Occipital lobe (tissue), 3 donors: ENCODE measurements at places on chromosomes 11 and 22.

DNA sequence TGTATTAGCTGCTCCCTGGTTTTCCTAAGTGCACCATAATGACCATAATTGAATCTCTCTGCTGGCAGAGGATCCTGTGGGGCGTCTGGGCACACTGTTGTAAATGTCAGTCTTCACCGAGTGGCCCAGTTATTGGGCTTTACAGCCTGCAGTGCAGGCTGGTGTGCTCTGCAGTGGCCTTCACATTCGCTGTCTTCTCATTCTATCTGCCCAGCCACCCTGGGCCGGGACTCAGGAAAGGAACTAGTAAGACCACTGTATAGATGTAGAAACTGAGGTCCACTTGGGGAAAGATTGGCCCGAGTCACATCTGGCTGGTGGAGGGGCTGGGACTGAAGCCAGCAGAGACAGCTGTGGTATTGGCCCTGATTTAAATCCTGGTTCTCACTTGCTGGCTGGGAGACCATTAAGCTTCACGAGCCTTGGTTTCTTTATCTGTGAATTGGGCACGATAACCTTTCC lies 49.3 kb downstream of the TSPAN18 start:
- DNase-seq = no peak

DNA sequence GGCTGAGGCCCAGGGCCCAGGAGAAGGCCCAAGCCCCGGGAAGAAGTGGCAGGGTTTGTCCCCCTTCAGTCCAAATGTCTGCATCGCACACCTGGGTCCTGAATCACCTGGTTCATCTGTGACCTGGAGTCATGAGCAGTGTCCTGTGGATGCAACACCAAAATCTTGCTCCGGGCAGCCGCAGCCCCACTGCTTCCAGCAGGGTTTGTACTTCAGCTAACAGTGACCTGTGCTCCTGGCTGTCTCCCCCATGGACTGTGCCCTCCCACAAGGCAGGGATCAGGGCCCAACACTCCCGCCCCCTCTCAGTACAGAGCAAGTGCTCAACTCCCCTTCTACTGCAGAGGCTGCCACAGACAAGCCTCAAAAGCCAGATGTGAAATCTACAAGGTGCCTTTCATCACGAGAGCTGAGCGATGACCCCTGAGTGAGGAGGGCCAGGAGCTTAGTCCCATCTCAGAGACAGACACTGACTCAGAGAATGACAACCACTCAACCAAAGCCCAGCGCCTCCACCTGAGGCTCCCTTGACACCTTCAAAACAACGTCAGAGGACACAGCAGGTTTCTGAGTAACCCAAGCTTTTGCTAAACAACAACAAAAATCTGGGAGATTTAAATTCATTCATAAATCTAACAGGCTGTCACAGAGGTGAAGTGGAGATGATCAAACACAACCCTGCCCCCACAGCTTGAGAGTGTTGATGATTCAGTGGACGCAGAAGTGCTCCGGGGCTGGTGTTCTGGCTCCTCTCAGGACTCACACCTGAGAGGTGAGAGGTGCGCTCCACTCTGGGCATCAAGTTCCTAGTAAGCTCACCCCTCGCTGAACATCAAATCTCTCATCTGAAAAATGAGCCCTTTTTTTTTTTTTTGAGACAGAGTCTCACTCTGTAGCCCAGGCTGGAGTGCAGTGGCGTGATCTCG lies 3.4 kb downstream of the KIAA0930 start:
- DNase-seq = no peak

DNA sequence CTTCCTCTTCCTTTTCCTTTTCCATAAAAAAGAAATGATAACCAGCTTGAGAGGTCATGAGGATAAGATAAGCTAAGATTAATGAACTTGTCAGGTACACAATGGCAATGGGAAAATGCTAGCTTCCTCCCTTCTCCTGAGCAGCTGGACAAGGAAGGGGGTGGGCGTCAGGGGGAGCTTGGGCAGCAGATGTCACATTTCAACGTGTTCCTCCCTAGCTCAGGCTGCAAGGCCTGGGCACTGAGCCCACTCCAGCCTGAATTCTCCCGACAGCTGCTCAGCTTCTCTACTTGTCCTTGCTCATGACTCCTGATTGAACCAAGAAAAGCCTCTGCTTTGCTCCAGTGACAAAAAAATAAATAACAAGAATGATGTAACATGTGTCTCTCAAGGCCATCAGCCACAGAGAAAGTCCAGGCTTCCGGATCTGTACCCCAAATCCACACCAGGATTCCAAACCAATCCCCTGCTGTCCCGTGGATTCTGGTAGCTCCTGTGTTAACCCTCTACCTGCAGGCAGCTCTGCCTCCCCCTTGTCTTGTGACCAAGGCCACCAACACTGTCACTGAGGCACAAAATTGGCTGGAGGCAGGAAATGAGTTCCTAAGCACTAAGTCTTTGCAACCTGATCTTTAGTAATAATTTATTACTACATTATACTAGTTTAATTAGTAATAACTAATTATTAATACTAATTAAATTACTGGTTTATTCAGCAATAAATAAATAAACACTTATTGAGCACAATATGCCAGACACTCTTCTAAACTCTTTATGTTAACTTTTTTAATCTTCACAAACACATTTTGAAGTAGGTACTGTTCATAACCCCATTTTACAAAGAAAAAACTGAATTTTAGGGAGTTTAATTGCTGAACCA lies 146.5 kb downstream of the CCDC34 start:
- no peak for DNase-seq

DNA sequence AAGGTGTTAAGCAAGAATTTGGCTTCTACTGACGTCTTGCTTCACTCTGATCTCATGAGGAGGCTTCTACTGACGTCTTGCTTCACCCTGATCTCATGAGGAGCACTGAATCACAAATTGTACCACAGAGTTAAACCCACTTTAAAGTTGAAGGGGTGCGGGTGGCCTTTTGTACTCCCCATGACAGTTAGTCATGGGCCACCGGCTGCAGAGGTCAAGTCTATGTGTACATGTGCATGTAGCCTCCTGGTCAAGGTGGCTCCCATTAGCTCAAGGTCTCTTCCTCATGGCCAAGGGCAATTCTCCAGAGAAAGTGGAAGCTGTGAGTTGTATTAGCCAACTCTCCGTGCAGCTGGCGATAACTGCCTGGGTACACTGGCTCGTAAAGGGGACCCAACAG lies 23.1 kb upstream of the FZD4 start:
- no peak for DNase-seq

GRCh38 chr22:41563051-41563711 lies 2.4 kb downstream of the CSDC2 start:
- no peak for DNase-seq

DNA sequence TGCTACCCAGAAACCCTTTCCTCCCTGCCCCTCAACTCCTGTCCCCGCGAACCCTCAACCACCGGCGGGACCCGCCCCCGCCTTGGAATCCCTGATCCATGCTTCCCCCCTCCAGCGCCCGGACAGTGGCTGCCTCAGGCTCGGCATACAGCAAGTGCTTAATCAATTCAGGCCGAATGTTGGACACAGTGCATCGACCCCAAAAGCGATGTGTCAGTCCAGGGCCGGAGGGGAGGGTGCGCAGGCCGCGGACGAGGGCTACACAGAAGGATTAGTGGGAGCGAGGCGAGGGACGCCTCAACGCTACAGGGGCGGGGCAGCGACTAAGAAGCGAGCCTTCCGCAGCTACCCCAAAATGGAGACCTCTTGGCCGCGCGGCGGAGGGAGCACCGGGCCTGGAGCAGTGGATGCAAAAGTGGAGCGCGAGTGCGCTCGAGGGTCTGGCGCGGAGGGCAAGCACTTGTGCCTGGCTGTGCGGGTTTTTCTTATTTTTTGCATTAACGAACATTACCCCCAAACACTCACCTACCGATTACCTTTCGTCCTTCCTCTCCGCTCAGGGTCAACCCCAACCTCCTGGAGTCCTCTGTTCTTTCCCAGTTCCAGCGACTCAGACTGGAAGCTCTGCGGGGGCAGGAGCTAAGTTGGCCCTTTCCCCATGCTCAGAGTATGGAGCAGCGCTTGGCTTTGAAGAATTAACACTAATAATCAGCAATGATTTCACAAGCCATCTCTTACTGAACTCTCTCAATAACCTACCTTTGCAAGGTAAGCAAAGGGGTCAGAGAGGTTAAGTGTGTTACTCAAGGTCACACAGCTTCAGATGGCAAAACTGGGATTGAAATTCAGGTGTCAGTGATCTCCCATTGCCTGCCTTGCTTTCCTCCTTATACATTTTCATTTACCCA lies 30.0 kb upstream of the WNT11 start:
- DNase-seq = peak; percentile 81

GRCh38 chr11:7143908-7144307 lies 55.1 kb downstream of the RBMXL2 start:
- DNase-seq = no peak

DNA sequence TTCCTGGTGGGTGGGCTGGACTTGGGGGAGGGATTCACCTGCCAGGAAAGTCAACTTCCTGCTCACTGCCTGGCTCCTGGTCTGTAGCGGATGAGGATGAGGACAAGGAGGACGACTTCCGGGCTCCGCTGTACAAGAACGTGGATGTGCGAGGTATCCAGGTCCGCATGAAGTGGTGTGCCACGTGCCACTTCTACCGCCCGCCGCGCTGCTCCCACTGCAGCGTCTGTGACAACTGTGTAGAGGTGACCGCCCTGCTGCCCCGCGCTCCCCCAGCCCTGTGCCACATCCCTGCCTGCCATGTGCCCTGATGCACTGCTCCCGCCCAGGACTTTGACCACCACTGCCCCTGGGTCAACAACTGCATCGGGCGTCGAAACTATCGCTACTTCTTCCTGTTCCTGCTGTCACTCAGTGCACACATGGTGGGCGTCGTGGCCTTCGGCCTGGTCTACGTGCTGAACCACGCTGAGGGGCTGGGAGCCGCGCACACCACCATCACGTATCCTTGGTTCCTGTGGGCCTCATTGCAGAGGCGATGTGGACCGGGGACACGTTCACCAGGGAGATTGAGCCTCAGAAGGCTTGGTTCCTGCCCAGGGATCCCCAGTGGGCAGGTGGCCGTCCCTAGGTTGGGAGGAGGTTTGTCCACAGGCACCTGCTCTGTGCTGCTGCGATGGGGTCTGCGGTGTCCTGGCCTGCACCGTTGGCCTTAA lies 7.9 kb downstream of the ZDHHC8 start:
- DNase-seq = no peak

- no peak for DNase-seq
Measured at GRCh38 chr11:12409621-12410005, 32.2 kb downstream of the PARVA start.

DNA sequence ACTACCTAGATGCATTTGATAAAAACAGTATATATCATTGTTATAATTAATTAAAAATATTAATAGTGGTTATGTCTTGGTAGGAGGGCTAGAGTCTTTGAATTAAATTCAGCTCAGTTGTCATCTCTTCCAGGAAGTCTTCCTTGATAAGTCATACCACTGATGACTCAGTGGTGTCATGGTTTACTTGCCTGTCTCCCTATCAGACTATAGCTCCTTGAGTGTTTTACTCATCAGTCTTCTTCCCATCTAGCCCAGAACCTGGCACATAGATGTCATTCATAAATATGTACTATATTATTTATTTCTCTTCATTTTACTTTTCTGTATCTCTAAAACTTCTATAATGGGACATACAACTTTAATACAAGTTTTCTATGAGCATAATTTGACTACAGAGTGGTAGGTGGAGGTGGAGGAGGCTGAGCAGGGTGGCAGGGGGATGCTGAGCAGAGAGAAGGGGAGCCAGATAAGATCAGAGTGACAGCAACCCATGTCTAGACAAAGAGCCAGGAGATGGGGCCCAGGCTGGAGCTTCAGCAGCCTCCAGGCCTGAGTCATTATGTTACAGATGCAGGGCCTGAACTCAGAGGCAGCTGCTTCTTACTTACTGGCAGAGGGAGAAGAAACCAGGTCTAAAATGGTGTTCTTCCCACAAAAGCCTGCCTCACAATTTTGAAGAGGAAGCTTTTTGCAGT lies 82.3 kb upstream of the PHOX2A start:
- DNase-seq = no peak
